GM23248 (cell line): ENCODE measurements at places on chromosomes 3 and 15.

- peak; percentile 90 for DNase-seq
Observed at GRCh38 chr3:105827959-105828358, 40.9 kb downstream of the CBLB start.

DNA sequence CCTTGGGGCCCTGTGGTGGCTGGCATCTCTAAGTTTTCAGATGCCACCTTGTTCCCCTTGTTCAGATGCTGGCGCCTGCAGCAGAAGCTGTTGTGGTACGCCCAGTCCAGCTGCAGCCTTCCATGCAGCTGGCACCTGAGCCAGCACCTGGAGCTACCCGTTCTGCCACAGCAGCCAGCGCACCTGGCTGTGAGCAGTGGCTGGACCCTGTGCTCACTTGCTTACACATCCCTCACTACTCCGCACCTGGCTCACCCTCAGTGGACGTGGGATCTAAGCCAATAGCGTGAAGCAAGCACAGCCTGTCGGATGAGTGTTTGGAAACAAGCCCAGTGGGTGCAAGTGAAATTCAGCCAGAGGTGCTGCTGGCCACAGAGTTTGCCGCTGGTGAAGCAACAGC is 607.5 kb upstream of the BCHE start:
- DNase-seq = no peak

DNA sequence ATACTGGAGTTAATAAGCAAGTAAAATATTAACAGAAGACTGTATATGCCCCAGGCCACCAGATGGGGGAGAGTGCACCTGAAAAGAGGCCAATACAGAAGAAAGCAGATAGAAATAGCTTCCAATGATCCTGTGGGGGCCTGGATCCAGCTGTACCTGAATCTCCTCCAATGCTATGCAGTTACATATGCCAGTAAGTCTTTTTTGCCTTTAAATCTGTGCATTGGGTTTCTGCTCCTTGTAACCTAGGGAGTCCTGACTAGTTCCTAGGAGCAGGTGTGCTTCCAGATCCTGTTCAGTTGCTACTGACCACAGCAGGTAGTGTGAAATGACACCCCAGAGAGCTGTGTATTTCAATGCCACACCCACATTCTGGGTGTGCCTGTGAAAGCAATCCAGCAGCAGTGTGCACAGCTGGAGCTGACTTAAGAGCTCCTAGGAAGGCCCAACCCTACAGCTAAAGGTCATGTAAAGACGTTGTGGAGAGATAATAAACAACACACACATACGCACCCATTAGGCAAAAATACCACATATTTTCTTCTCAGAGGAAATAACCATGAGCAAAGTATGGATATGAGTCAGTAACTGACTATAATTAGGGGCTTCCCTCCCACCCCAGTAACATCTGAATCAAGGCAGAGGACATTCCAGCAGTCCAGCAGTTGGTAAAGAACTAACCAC is 62.2 kb upstream of the AKAP13 start:
- DNase-seq = peak; percentile 89

GRCh38 chr3:96000966-96001365 is 813.4 kb upstream of the EPHA6 start:
- DNase-seq = no peak

DNA sequence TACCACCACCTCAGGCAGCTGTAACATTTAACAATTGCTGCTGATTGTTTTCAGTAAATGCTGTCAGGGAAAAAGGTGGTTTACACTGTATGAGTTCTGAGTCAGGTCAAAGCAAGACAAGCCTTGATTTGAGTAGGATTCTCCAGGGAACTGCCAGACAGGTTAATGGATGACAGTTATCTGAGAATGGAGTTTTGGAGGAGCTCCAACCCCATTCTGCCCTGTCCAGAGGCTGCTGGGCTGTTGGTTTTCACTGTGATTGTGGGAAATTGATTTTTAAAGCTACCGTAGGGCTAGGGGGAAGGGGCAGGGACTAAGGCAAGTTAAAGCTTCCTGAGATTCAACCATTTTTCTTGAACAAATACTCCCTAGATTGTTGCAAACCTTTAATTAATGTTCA is 39.9 kb downstream of the TICRR start:
- no peak for DNase-seq
